IgD-negative memory B cell (primary cell): ENCODE measurements at places on chromosomes 5 and 9. TPM values are rescaled to one million over a fixed set of nuclear protein-coding genes. Genes with fewer than 3 reads are reported as not detected.

Gene CCL28
- polyA plus RNA-seq: 13.1 TPM

Gene SMC2
- polyA plus RNA-seq: 11.3 TPM

Gene PHF19
- 3.9 TPM for polyA plus RNA-seq

Gene SLC36A2
- polyA plus RNA-seq: not detected
